Activated naive CD8-positive, alpha-beta T cell treated with anti-CD3 and anti-CD28 coated beads, Interleukin-2, amount 50 U/mL, for 24 hours (primary cell): ENCODE measurements at places on chromosomes 7 and 10.

DNA sequence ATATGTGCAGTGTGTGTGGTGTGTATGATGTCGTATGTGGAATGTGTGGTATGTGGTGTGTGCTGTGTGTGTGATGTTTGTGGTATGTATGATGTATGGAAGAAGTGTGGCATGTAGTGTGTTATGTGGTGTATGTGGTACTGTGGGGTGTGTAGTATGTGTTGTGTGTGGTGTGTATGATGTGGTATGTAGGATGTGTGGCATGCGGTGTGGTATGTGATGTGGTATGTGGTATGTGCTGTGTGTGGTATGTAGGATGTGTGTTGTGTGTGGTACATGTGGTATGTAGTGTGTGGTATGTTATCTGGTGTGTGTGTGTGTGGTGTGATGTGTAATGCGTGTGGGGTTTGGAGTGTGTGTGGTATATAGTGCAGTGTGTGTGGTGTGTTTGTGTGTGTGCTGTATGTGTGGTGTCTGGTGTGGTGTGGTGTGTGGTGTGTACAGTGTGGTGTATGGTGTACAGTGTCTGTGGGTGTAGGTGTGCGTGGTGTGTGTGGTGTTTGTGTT lies 129.6 kb downstream of the ATP6V0E2 start:
- no peak for DNase-seq

DNA sequence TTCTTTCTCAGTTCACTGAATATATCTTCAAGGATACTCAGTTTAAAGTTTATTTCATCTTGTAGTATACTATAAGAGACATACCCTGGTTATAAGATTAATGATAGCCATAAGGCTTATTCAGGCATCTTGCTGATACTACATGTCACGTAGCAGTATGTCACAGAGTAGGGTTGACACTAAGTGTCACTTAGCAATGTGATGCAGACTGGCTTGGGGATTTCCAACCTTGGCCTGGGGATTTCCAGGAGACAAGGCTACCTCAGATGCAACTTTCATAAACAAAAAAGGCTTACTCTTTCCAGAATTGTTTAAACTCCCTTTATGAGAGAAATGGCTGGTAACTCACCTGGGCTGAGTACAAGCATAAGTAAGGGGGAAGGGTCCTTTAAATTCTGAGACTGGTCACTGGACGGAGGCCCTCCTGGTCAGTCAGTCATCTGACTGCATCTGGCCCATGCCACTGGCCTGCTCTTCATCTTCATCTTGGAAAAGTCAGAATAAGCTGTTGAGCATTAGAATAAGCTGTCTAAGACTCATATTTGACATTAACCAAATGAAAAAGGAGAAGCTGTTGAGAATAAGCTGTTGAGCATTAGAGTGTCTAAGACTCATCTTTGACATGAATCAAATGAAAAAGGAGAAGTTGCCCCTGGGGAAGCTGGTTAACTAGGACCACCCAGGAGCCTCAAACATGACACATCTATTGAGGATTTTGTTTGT lies 9.5 kb downstream of the SLC13A1 start:
- no peak for DNase-seq

- no peak for DNase-seq
Measured at GRCh38 chr7:16616542-16616941, 29.0 kb downstream of the ANKMY2 start.

GRCh38 chr7:130996833-130997231 lies 262.8 kb upstream of the KLF14 start:
- peak; percentile 48 for DNase-seq

DNA sequence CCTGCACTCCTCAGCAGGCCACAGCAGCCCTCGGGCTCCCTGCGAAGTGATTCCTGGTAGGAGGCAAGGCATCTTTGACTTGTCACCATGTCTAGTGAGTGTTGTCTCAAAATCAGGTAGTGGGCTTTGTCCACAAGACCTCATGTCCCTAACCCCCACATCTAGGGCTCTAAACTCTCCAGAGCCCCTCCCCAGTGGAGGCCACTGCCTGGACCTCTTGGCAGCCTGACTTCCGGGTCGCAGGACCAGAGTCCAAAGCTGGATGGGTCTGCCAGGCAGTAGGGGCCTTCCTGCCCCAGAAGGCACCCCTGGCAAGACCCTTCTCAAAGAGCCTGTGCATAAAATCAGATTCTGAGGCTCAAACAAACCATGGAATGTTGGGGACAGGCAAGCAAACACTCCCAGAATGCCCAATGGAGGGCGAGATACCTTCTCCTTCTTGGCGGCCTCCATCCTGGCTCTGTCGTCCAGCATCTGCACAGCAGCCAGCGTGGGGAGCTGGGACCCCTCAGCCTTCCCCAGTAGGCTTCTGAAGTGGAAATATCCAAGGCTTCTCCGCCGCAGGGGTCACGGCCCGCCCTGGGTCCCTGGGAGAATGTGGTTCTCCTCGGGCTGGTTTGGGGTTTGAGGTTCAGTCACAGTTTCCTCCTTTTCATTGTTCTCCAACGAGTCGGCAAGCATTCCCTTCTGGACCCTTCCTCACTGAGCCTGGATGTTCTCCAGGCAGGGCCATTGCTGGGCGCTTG lies 586 bp downstream of the GCK start:
- DNase-seq: no peak

DNA sequence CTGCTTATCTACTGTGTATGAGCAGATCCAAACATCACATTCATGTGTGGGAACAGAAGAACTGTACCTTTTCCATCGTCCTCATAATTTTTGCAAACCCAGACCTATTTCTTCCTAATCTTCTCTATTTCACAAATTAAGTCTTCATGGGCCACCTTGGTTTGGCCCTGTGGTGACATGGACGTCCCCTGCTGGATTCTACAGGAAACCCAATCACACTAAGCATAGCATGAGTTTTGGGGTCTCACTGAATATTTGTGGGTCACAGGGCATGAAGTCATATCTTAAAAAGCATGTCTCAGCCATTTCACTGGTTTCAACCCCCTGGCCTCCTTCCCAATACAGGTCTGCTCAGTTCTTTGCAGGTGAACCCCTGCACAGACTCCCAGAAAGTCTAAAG lies 35.8 kb upstream of the CDCA7L start:
- no peak for DNase-seq

DNA sequence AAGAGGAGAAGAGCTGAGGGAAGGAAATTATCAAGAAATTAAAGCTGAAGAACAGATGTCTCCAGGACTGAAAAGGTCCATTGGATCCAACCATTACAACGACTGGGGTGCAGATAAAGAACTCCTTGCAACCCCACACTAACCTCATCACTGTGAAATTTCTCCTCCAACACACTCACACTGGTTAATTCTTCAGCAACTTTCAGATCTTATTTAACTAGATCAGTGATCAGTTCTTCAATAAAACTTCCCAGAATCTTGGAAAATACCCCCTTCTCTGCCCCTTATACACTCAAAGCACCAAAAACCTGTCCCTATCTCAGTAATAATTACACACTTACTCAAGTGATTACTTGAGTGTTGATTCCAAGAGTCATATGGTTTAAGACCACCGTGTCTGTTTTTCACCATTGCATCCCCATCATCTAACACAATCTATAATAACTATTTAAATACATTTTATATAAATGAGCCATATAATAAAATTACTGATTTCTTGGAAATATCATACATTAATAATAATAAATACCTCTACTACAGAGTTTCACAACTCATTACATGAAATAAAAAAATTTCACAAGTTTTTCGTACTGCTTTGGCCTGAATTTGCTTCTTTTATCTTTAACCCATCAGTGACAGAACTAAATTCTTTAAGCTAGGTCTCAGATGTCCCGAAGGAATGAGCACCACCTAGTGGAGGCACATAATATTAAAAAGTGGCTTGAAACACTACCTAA lies 123.7 kb downstream of the MPP7 start:
- peak; percentile 25 for DNase-seq

DNA sequence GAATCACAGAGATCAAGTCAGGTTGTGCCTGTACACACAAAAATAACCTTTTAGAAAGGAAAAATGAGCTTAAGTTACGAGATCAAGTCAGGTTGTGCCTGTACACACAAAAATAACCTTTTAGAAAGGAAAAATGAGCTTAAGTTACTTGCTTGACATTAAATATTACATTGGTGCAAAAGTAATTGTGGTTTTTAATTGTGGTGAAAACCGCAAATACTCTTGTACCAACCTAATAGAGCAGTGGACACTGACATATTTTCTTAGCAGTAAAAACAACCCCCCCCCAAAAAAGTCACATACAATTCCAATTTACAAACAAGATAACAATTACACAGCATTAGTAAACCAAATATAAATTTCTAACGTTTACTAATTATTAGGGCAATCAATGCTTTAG lies 595.6 kb downstream of the GRM8 start:
- no peak for DNase-seq

GRCh38 chr10:9707216-9707615 lies 1310.5 kb upstream of the CELF2 start:
- no peak for DNase-seq

DNA sequence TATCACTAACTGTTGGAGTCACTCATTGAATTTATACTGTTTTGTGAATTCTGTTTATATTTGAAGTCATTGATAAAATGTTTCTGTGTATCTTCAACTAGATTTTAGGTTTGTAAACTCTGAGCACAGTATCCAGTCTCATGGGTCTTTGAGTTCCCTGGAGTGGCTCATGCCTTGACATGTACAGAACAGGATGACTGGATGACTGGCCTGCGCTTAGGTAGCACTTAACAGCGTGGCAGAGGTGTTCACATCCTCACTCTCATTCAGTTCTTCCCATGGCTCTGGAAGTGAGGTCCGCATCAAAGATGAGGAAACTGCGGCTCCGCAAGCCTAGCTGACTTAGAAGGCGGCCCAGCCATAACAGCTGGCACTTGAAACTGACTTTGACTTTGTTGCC lies 576.9 kb downstream of the SUGCT start:
- no peak for DNase-seq

GRCh38 chr10:77400033-77400432 lies 237.6 kb downstream of the KCNMA1 start:
- DNase-seq: no peak

GRCh38 chr7:141198194-141198958 lies 124.5 kb downstream of the TMEM178B start:
- DNase-seq: no peak

GRCh38 chr10:114857922-114858629 lies 36.5 kb downstream of the FHIP2A start:
- DNase-seq: no peak

DNA sequence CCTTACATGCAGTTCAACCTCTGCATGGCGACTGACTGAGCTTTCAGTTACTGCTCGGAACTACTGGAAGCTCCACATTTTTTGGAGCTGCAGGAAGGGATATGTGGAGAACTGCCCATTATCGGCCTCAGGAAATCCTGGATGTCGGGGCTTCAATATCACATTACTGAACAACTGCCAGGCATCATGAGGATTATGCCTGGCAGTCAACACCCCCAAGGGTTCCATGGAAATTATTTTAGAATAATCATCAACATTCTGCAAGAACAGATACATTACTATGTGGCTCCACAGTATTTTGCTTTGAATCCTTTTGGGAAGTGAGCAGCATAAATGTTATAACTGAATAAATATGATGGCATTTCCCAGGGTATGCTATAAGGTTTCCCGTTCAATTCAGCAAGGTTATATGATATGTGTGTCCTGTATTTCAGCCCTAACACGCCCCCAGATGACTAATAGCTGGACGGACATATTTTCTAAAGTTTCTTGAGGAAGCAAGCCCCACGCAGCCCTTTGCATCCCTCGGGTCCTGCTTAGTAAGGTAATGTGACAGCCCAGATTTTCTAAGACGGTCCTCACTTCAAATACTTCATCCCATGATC lies 53.0 kb upstream of the OPALIN start:
- DNase-seq: no peak

- DNase-seq: no peak
Measured at GRCh38 chr7:112067632-112068540, 138.3 kb downstream of the DOCK4 start.

DNA sequence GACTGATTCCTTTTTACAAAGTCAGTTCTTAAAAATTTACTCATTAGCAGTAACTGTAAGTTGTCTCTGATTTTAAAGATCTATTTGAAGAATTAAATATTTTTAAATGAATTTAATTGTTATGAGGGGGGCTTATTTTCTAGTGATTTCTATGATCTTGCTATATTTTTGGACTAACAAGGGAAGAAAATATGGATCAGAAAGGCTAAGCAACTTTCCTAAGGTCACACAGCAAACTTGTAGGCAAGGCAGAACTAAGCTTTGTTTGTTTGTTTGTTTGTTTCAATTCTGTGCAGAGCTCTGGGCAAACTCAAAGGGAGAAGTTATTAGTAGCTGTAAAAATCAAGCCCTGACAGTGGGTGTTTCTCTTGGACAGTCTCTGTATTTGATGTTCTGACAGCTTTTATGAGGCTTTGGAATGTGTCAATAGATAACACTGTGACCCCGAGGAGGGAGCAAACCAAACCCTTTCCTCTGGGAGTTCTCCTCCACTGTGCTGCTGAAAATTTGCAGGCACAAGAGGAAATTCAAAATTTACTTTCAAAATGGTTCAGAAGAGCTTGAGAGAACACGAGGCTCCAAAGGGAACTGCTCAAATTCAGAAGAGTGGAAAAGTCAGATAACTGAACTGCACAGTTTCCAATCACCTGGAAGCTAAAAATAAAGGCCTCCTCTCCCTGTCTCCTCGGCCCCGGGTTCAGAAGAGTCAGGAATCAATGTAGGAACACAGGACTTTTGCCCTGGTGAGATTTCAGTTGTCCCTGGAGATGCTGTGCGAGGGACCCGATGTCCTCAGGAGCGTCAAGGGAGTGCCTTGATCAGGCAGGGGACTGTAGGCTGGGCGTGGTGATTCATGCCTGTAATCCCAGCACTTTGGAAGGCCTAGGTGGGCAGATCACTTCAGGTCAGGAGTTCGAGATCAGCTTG lies 325.7 kb downstream of the GATA3 start:
- DNase-seq: no peak

- no peak for DNase-seq
Measured at GRCh38 chr7:25303281-25304181, 75.2 kb upstream of the NPVF start.

- DNase-seq: no peak
Measured at GRCh38 chr7:104816537-104816936, 197.5 kb upstream of the KMT2E start.

DNA sequence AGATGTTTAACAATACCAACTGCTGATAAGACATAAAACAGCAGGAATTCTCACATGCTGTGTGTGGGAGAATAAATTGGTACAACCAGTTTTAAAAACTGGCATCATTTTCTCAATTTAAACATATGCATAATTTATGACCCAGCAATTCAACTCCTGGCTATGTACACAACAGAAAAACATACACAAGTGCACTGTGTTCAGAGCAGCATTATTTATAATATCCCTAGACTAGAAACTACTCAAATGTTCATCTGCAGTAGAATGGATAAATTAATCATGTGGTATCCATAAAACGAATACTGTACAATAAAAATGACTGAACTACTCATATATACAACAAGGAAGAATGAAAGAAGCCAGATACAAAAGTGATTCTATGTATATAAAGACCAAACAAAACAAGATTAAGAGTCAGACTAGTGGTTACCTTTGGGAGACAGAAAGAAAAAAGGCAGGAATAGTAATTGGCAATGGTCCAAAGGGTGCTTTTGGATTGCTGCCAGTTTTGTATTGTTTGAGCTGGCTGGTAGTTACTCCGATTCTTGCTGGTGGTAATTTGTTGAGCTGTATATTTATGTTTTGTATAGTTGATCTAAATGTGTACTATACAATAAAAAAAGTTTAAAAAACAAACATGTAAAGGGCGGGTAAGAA lies 306.0 kb downstream of the TFEC start:
- no peak for DNase-seq

GRCh38 chr7:14787551-14787950 lies 115.0 kb downstream of the DGKB start:
- no peak for DNase-seq
